ENCODE measurements at places on chromosomes 16 and 17.
A peak's percentile ranks its signal among the peaks of the same experiment; 100 is the strongest.

GRCh38 chr16:85176541-85177447, 64.5 kb upstream of the CIBAR2 start:
- no peak for DNase-seq

GRCh38 chr17:76419576-76420260, 33.2 kb downstream of the UBE2O start:
- DNase-seq, result no peak

DNA sequence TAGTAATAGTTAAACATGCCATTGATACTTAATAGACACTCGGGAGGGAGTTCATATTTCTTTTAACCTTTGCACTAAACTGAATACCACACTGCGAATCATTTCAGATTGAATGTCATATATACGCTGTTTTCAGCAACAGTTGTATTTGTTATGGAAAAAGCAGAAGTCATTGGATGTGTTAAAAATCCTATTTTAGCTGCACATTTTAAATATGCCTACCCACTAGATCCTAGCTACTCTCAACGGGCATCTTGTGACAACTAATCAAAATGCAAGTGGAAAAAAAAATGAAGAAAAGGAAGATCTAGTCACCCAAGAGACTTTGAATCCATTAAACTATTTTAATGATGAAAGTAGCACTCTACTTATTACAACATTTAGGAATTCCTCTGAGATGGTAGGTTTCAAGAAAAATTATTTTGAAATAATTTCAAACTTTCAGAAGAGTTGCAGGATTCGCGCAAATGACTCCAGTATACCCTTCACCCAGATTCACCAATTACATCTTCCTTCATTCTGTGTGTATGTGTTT, 51.4 kb upstream of the MNT start:
- DNase-seq, result no peak

- DNase-seq, result no peak
These were observed 2.0 kb upstream of the TMEM11 start for GRCh38 chr17:21215935-21216334.

- DNase-seq, result no peak
These were observed 13.8 kb downstream of the HROB start for GRCh38 chr17:44155488-44155887.

DNA sequence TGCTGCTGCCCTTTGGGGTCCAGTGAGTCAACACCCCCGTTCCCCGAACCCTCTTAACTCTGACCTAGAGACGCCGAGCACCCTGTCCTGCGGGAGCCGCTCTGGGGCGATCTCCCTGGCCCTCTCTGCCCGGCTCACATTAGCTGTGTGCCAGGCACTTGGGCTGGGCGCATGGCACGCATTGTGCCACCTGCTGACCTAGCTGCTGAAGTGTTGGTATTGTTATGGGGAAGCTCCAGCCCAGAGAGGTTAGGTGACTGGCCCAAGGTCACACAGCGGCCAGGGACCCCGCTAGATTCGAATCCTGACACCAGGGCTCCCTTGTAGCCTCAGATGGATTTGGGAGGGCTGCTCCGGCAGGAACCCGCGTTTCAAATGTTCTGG, 1.1 kb downstream of the HSD17B1 start:
- no peak for DNase-seq

- no peak for DNase-seq
These were observed 70.6 kb downstream of the AMFR start for GRCh38 chr16:56354746-56355145.

DNA sequence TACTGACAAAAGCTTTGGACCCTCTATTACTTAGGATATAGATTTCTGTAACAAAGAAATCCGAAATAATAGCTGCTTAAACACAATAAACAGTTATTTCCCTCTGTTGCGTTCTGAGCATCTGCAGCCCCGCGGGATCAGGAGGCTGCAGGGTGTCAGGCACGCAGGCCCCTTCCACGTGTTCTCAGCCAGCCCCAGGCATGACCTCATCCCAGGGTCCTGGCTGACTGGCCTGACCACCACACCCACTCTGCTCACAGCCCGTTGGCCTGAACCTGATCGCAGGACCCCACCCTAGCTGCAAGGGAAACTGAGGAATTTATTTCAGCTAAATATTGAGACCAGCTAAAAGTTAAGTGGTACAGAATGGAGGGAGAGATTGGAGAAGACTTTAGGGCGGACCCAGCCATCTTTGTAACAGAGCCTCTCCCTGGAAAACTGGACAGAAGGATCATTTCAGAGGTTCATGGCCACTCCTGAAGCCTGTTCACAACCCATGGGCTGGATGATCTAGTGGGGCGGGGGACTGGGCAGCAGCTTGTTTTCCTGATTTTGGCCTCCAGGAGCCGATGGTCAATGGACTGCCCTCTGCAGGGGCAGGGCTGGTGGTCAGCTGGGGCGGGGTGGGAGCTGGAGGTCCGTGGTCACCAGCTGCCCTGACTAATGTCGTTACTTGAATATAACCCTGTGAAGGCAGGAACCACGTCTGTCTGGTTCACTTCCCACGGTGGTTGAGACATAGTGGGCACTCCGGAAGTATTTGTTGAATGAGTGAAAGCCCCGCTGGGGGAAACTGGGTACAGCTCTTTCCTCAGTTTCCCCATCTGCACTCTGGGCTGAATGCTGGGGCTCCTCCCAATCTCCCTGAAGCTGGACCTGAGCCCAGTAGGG, 10.9 kb downstream of the CETP start:
- no peak for DNase-seq

DNA sequence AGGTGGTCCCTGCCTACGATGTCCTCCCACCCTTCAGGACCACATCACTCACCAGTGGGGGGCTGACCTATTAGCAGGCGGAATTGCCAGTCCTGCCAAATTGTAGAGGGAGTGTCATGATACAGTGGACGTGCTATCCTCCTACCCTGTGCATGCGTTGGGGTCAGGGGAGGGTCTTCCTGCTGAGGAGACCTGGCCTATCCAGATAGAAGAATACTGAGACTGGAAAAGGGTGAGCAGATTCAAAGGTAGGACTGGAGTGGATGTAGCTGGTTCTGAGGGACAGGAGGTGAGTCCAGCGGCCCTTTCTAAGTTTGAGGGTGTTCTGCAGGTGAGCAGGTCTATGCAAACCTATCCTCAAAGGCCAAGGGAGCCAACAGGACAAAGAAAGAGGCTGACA, 8.0 kb downstream of the PRSS41 start:
- DNase-seq, result no peak

DNA sequence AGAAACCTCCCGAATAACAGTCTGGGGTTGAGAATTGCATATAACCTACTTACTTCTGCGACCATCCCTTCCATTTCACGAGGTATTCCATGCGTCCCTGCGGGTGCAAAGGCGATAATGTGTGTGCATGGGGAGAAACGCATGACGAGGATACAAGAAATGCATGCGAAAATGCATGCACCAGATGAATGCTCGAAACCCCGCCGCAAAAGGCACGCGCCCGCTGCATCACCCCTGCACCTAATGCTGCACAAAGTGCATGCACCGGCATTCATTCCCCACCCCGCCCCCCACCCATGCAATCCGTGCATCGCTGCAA, 474 bp downstream of the CBX8 start:
- DNase-seq, result no peak

DNA sequence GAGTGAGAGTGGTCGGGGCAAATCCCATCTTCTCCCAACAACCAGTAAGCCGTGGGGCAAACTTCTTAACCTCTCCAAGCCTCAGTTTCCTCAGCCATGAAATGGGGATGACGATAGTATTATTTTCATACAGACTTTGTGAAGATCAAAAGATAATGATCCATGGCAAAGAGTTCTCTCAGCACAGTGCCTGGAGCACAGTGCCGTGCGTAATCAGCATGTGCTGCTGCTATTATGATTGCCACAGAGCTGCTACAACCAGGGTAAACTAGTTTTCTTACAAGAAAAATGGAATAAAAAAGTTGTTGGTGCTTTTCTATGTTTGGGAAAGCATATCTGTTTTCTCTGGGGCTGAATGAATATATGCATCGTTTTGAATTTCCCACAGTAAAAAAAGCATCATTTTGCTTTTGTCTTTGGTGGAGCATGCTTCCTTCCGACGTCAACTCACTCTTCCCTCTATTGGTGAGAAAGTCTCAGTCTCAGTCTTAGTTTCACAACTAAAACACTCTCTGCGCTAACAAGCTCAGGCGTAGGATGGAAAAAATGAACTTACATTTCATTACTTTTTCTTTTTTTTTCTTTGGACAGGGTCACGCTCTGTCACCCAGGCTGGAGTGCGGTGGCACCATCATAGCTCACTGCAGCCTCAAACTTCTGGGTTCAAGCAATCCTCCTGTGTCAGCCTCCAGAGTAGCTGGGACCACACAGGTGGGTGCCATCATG, 37.2 kb downstream of the CDK5R1 start:
- no peak for DNase-seq

DNA sequence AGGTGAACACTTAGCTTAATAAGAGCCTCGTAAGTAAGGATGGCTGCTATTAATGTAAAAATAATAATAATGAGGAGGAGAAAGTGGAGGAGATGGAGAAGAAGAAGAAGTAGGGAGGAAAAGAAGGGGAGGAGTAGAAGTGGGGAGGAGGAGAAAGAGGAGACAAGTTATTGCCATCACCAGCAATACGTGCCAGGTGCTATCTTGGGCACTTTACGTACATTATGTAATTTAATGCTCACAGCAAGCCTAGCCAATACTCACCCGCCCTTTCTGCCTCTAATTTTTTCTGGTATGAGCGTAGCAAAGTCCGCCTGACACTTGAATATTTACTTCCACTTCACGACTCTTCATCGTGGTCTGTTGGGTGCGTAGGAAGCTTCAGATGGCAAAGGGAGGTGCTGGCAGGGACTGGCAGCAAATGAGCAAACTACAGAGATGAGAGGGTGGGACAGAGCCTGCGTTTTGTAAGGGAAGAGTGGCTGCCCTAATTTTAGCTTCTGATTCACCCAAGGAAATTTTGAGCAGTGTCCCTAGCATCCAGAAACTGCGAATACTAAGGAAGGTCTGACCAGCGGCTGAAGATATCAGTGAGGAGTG, 42.1 kb upstream of the CDH13 start:
- no peak for DNase-seq

DNA sequence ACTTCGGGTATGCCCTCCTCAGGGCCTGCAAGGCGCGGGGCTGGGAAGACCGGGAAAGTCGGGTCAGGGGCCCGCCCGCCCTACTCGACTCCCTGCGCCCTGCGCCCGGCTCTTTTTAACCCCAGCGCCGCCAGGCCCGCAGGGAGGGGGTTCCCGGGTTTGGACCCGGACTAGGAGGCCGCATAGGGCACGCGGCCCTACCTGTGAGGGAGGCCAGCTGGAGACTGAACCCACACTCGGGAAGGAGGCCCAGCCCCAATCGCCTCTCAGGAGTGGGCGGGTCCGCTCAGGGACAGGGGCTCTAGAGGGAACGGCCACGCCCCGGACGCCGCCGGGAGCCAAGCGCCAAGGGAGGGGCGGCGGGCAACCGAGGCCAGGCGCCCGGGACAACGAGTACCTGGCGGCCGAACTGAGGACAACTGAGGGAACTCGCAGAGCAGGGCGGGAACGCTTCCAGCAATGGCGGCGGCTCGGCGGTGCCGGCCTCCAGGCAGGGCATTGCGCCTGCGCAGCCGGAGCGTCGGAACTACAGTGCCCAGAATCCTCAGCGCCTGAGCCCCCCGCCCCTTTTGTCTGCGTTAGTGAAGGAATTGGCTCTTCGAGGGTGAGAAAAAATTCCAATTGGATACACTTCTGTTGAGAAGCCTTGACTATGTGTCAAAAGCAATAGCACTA, at the start of gene ZNF624:
ZNF624 (minus strand) TSS at position 484 of the 675 bp plus-strand sequence.
- peak; percentile 74 for DNase-seq

DNA sequence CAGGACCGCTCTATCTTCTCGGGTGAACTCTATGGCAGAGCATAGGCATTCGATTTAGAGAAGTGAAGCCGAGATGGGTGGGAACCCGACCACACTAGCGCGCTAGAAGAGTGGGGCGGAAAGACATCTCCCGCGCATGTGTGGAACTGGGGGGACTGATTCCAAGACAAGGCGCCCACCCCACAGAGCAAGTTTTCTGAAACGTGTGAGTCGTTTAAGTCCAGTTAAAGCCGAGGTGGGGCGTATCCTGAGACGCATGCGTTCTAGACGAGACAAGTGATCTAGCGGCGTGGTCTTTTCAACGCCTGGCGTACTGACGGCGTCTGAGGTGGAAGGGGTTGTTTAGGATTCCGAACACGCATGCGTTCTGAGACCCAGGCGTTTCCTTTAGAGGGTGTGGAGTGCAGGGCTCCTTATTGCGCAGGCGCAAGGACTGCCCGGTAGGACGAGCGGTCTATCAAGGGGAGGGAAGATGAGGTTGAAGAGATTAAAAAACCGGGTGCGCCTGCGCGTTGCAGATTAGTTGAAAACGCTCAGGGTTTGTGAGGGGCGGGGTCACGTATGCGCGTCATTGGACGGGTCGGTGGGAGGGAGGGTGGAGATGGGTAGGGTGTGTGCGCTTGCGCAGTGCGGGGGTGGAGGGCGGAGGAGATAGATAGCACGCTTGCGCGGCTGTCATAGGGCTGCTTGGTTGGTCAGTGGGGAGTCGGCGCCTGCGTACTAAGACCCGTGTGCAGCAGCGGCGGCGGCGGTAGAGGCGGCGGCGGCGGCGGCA, at the start of gene EIF5A:
EIF5A (plus strand) TSS at position 718 of the 775 bp plus-strand sequence. CDS start 2,008 bp downstream, outside the sequence.
- DNase-seq, result peak; percentile 55

GRCh38 chr17:47870056-47870455, 19.1 kb upstream of the SP6 start:
- DNase-seq, result no peak

GRCh38 chr17:81740395-81740961, 28.4 kb downstream of the SLC25A10 start:
- DNase-seq, result no peak

- no peak for DNase-seq
These were observed 550 bp upstream of the RNF213 start for GRCh38 chr17:80260069-80260535.

GRCh38 chr16:72932677-72933335, 115.1 kb downstream of the ZFHX3 start:
- no peak for DNase-seq

GRCh38 chr16:68358951-68359350, 48.1 kb downstream of the PRMT7 start:
- DNase-seq, result no peak

GRCh38 chr16:15769239-15769638, 87.6 kb downstream of the MYH11 start:
- DNase-seq, result no peak

DNA sequence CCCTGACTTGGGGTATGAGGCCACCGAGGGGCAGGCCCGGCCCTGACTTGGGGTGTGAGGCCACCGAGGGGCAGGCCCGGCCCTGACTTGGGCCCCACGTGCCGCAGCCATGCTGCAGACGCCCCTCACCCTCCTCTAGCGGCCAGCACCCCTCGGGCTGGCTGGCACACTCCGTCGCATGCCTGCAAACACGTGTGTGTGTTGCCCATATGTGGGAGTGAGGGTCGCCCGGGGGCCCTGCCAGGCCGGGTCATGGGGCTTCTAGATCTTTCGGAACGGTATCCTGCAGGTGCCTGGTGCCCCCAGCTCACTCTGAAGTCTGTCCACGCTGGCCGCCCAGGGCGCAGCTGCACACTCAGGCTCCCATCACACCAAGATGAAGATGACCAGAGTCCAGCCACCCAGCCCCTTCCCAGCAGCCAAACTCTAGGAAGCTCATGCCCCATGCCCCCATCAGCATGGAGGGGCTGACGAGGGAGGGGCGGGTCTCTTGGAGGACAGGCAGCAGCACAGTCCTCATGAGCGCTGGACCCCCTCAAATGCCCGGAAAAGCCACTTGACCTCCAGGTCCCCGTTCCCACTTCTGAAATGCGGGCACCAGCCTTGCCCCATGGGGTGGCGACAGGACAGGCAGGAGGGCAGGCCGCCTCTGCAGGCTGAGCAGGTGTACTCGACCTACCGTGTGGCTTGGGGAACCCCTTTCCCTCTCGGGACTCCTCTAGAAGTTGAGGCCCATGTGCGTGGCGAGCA, 33.8 kb downstream of the CTU2 start:
- no peak for DNase-seq

GRCh38 chr16:14289692-14290340, 218.7 kb downstream of the MRTFB start:
- no peak for DNase-seq
